T-helper 2 cell (primary cell): ENCODE measurements at places on chromosomes 4 and X.

DNA sequence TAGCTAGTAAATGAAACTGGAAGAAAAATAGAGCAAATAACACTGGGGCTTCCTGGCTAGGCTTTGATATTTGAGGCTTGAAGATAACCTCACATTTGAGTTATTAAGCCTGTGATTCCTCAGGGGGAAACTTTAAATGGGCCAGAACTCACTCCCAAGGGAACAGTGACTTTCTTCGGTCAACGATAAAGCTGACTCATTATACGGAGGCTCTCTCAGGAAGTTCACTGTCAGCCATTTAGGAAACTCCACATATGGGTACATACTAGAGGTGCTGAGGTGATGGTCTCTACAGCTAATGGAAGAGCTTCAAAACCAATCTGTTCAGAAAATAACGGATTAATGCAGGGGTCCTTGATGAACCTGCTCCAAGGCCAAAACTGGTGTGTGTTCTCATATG lies 120.8 kb downstream of the SH2D1A start:
- no peak for DNase-seq

DNA sequence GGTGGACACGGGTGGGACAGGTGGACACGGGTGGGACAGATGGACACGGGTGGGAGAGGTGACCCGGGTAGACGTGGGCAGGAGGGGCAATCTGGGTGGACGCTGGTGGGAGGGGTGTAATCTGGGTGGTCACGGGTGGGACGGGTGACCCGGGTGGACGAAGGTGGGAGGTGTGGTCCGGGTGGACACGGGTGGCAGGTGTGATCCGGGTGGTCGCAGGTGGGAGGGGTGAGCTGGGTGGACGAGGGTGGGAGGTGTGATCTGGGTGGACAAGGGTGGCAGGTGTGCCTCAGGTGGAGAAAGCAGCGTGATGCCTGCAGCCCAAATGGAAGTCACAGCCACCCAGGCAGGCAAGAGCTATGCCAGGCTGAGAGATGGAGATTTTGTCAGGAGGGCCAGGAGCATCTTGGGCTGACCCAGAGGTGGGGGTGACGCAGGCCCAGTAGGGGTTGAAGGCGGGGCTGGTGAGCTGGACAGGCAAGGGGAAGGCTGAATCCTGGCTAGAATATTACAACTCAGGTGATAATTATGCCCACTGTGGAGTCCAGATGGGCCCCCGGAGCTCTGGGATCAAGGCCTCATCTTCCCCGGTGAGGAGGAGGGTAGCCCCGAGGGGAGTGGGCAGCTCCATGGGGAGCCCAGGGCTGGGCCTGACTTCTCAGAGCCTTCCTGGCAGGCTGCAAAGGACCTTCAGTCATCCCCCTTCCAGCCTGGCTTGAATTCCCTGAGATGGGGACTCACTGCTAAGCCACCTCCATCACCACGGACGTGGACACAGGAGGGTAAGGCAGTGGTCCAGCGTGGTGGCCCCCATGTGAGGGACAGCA lies 100.0 kb downstream of the ADRA2C start:
- DNase-seq, result no peak

GRCh38 chr4:112110059-112110425 lies 35.2 kb upstream of the FAM241A start:
- DNase-seq, result no peak

DNA sequence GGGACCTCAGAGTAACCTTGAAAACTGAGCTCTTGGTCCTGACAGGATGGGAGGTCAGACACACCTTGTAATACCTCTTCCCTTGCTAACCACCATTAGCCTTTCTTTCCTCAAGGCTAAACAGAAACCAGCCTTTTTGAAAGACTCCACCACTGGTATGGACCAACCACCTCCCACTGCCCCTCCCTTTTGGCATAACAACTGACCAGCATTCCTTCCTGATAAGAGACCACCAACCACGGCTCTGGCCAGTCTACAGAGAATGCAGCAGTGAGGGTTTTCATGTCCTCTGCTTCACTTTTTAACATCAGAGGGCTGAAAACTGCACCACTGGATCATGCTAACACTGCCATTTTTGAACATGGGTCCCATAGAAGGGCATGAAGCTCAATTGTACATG lies 100.2 kb upstream of the MID1IP1 start:
- no peak for DNase-seq

- DNase-seq, result no peak
These were observed 8.3 kb downstream of the PPID start for GRCh38 chr4:158714937-158715336.

DNA sequence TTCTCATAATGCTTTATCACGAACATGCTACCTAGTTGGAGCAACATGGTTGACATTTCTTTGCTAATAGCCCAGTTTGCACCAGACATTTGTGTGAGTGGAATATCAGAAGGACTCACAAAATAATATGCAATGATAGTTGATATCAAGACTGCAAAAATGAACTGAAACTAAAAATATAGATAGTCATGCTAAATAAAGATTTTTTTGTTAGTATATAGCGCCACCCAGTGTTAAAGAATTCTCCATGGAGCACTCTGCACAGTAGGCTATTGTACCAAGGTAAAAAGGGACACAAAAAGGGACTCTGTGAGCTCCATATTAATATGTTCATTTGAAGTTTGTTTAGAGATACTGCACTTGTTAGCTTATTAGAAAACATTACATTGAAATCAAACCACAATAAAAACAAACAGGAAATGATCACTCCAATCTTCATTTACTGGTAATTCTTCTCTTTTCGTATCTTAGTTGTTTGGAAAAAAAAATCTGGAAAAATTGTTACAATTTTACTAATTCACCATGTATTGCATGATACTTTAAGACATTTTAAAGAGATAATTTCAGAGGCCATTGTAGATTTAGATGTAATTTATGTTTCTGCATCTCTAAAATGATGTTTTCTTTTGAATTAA lies 1509.6 kb downstream of the ADGRL3 start:
- peak; percentile 5 for DNase-seq

DNA sequence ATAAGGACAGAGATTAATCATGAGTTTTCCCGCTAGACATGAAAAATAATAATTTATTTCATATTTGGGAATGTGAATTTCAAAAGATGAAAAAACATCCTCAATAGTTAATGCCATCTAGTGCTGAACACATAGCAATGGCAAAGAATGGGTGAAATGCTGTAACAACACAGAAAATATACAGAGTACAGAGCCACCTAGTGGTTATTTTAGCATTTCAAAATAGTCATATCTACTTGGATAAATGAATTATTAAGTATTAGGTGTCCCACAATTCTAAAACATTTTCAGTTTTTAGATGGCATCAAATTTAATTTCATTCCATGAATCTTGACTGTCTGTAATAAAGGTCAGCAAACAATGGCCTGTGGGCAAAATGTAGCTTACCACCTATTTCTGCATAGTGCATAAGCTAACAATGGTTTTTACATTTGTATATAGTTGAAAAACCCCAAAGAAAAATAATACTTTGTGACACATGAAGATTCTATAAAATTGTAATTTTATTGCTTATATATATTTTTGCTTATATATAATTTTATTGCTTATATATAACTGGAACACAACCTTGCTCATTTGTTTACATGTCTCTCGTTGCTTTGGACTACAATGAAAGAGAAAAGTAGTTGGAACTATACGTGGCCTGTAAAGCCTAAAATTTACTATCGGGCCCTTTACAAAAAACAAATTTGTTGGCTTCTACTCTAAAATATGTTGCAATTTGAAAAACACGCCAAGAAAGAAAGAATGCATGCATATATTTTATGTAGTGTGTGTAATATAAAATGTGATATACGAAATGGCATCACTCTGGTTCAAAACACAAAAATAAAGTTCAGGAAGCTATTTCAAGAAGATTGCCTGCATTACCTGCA lies 99.1 kb upstream of the FAM47C start:
- no peak for DNase-seq

GRCh38 chr4:169231647-169232262 lies 39.0 kb downstream of the SH3RF1 start:
- DNase-seq, result no peak

GRCh38 chr4:39429476-39430334 lies 23.0 kb downstream of the KLB start:
- DNase-seq, result no peak

- no peak for DNase-seq
These were observed 483.1 kb downstream of the BCOR start for GRCh38 chrX:39614680-39614998.

GRCh38 chr4:8200302-8200975 lies 1.3 kb downstream of the SH3TC1 start:
- peak; percentile 20 for DNase-seq

DNA sequence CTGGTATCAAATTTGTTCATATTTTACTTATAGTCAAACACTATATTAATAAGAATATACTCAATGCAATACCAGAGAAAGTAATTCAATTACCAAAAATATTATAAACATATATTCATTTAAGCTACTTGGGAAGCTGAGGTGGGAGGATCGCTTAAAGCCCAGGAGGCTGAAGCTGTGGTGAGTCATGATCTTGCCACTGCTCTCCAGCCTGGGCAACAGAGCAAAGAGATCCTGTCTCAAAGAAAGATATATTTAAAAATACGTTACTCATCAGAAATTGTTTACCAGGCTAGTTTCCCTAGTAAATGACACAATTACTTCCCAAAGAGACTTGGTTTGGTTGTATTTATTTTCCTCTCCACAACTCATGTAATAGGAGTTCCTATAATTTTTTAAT lies 433.6 kb downstream of the GASK1B start:
- no peak for DNase-seq

GRCh38 chrX:48945517-48946348 lies 11.7 kb downstream of the OTUD5 start:
- DNase-seq, result peak; percentile 20

GRCh38 chr4:25943805-25944204 lies 29.8 kb downstream of the SMIM20 start:
- no peak for DNase-seq

DNA sequence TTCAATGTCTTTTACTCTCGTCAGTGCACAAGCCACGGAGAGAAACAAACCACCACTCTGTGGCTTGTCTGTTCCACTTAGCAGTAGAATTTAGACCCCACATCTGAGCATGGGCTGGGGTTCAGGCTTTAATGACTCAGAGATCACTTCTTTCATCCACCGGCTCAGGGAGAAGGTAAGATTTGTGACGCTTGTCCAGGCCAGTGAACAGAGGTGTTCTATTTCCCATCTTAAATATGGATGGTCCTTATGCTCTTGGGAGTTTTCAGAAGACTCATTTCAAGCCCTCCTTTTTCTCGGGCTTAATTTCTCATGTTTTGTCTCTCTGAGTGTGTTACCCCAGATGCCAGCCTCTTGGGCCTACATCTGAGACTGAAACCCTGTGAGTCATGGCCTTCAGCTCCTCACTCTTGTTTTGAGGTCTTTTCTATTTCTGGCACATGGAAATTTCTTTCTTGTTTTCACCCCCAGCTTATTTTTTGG lies 127.4 kb upstream of the SFRP2 start:
- DNase-seq, result no peak

- no peak for DNase-seq
These were observed 1.1 kb downstream of the RNF212 start for GRCh38 chr4:1112174-1112820.

GRCh38 chr4:153366486-153366885 lies 22.0 kb downstream of the MND1 start:
- DNase-seq, result no peak

DNA sequence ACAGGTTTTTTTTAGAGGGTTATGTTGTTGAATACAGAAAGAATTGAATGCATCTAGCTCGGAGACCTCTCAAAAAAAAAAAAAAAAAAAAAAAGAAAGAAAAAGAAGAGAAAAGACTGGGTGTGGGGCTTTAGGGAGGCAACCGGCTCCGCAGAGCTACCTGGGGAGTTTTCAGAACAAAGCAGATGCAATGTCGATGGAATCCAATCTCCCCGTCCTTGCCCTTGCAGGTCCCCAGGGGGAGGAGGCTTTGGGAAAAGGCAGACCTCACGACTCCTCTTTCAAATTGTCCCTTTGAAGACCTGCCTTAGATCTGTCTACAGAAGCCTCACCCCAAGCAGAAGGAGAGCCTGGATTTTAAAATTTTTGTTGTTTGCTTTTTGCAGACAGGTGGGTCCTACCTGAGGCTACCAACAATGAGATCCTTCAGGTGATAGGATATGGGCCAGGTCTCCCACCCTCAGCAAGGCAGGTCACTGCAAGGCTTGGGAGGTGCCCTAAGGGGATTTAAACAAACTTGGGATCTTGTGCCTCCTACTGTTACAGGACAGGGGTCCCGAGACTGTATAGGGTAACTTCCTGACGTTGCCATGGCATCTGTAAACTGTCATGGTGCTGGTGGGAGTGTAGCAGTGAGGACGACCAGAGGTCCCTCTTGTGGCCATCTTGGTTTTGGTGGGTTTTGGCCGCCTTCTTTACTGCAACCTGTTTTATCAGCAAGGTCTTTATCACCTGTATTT lies 75.2 kb upstream of the PRKX start:
- no peak for DNase-seq

GRCh38 chr4:56641494-56642051 lies 39.5 kb downstream of the HOPX start:
- no peak for DNase-seq

DNA sequence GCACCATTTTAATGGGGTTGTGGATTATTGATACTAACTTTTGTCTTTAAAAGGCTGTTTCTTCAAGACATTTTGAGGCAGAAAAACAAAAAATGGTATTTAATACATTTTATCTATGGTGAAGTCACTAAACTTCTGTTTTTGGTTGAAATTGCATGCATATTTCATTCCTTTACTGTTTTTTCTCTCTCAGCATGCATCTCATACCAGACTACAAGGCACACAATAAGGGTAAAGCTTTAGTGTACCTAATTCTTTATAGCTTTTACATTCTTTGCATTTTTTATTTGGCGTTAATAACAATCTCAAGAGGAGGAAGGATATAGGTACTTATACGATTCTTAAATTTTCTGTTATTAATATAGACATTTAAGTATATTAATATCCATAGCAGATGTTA lies 151.0 kb upstream of the DKK2 start:
- DNase-seq, result no peak

- no peak for DNase-seq
These were observed 10.5 kb upstream of the ZNF330 start for GRCh38 chr4:141210168-141210567.

DNA sequence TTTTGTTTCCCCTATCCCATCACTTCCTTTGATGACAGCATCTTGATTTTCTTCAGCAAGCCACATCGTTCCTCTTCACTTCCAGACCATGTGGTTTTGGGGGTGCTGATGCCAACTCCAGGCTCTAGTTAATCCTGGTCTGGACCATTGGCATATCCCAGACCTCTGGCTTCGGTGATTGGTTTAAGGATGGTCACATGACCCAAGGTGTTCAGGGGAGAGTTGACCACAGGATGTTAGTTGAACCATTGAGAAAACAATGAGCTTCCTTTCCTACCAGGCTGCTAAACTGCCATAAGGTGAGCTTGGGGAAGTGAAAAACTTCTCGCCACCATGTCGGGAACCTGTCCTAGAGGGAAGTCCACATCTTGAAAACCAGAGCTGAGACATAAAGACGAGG lies 60.9 kb upstream of the TLR3 start:
- no peak for DNase-seq
